ENCODE measurements at places on chromosomes 1 and 21.

DNA sequence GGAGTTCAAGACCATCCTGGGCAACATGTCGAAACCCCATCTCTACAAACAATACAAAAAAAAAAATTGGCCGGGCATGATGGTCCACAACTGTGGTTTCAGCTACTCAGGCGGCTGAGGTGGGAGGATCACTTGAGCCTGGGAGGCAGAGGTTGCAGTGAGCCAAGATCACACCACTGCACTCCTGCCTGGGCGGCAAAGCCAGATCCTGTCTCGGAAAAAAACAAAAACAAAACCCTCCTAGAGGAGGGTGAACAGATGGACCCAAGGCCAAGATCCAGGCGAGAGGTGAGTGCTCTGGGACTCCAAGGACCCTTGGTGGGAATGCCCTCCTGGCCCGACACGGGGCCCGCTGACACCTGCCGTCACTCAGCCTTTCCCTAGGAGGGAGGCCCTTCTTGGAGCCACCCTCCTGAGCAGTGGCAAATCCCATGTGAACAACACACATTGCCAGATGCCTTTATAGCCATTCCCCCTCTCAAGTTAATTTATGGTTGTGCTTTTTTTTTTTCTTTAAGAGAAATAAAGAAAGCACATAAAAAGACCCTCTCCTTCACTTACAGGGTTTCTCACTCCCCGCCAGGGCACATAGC lies 380 bp downstream of the TFF2 start:
- H3K27me3 ChIP-seq, result no peaks in the 10 kb centered on the region
- H3K27ac ChIP-seq, result no peak overlapping the region
- H3K36me3 ChIP-seq, result no peaks in the 10 kb centered on the region
- peak; percentile 23 for DNase-seq

DNA sequence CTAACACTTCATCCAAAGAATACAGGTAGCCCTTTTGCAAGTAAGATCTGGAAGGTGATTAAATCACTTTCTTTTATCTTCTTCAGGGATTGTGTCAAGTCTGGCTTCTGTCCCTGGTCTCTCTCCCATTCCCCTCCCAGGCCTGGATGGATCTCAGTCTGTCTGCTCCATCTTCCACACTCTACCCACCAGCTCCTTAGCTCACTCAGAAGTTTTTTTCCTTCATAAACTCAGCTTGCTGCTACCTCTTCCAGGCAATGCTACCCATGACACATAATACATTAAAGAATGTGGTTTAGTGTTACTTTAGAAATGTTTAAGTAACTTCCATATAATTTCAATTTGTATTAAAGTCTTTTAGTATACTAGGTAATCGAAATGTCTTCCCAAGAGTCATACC lies 133.1 kb downstream of the AKT3 start:
- H3K36me3 ChIP-seq, result no peaks in the 10 kb centered on the region
- H3K4me1 ChIP-seq, result 0 out of 2 replicates have a peak, but pooled peaks cover 2% of the 10 kb centered on the region
- no peaks in the 10 kb centered on the region for H3K27me3 ChIP-seq
- H3K27ac ChIP-seq, result no peak overlapping the region

DNA sequence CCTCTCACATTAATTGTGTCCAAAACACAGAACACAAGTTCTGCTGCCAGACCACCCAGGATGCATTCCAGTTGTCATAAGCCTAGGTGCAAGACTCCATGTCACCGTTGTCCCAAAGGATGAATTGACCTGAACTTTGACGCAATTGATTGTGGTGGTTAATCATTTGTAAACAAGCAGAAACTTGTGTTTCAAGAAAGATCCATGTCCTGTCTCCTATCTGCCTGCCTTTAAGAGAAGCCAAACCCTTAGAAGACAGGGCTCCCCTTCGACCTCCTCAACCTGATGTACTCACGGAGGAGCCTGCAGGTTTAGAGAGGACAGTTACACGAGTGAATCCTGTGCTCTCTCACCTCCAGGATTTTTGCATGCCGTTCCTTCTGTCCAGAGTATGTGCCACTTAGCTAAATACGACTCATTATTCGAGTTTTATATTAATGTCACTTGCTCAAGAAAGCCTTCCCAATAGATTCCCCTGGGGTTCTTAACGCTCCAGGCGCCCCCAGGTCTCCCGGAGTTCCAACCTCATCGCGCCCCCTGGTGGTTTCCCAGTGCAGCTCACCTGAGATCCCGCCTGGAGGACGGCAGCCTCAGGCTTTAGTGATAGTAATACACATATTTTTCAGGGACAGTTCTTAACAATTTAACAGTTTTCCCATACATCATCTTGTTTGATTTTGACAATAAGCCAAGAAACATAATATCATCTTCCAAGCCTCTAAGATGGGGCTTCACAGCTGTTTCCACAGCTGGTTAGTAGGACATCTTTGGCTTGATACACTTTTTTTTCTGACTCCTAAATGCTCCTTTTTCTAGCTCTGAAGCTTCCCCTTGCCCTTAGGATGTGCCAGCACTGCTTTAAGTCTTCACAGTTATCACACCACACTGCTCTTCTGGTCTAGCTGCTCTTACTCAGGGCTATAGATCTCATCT lies 2.4 kb upstream of the C8B start:
- H3K4me3 ChIP-seq, result no peak overlapping the region
- no peak overlapping the region for H3K27ac ChIP-seq
- no peaks in the 10 kb centered on the region for H3K4me1 ChIP-seq
- DNase-seq, result peak; percentile 93
- H3K36me3 ChIP-seq, result no peaks in the 10 kb centered on the region

DNA sequence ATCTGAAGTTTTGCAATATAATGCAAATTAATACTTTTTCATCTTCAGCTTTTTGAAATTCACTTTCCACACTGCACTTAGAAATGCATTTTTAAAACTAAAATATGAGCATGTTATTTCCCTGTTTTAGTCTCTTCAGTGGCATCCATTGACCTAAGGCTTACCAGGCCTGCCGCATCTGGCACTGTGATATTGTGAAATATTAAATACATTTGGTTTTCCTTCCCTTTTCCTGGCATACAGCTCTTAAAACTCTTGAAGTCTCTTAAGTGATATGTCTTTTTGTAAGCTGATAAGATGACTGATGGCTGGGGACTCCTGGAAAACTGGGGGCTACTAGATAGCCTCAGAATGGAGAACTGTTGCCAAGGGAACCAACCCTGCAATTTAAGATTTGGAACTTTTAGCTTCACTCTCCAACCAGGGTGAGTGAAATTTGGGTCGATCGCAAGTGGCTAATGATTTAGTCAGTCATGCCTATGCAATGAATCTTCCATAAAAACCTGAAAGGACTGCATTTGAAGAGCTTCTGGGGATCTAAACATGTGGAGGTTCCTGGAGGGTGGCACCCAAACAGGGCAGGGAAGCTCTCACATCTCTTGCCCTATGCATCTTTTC lies 75.5 kb upstream of the PDC start:
- H3K36me3 ChIP-seq, result no peaks in the 10 kb centered on the region
- no peaks in the 10 kb centered on the region for H3K4me1 ChIP-seq
- no peak overlapping the region for H3K4me3 ChIP-seq
- DNase-seq, result no peak
- no peaks in the 10 kb centered on the region for H3K27me3 ChIP-seq
- no peak overlapping the region for H3K27ac ChIP-seq

GRCh38 chr1:16167331-16168143 lies 11.7 kb upstream of the EPHA2 start:
- H3K36me3 ChIP-seq, result no peaks in the 10 kb centered on the region
- peak; percentile 91 for DNase-seq
- peak overlapping the region; percentile 43 for H3K27ac ChIP-seq
- peaks cover 5% of the 10 kb centered on the region for H3K4me1 ChIP-seq
- H3K27me3 ChIP-seq, result no peaks in the 10 kb centered on the region
- peak overlapping the region; percentile 68 for H3K4me3 ChIP-seq

DNA sequence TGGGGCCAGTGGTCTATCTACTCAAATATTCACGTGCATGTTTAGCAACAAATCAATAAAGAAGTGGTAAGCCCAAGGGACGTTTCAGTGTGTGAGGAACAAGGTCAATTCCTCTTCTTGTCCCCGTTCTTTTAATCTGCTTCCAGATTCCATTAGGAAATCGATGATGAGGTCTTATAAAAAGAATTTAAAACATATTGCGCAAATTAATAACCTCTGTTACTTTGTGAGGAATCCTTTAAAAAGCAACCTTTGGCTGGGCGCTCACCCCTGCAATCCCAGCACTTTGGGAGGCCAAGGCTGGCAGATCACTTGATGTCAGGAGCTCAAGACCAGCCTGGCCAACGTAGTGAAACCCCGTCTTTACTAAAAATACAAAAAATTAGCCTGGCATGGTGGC lies 113.0 kb upstream of the TMPRSS2 start:
- no peaks in the 10 kb centered on the region for H3K4me1 ChIP-seq
- no peaks in the 10 kb centered on the region for H3K36me3 ChIP-seq
- H3K27ac ChIP-seq, result no peak overlapping the region
- DNase-seq, result no peak
- H3K4me3 ChIP-seq, result no peak overlapping the region

- no peaks in the 10 kb centered on the region for H3K27me3 ChIP-seq
- no peak overlapping the region for H3K27ac ChIP-seq
- no peak for DNase-seq
- no peaks in the 10 kb centered on the region for H3K4me1 ChIP-seq
- no peaks in the 10 kb centered on the region for H3K36me3 ChIP-seq
Measured at GRCh38 chr1:180366371-180367068, 135.9 kb downstream of the ACBD6 start.

GRCh38 chr1:220386494-220387195 lies 114.4 kb upstream of the RAB3GAP2 start:
- DNase-seq, result no peak
- no peaks in the 10 kb centered on the region for H3K27me3 ChIP-seq
- H3K36me3 ChIP-seq, result no peaks in the 10 kb centered on the region

- no peaks in the 10 kb centered on the region for H3K27me3 ChIP-seq
- H3K4me1 ChIP-seq, result no peaks in the 10 kb centered on the region
- no peak overlapping the region for H3K4me3 ChIP-seq
- no peak for DNase-seq
- peaks cover 12% of the 10 kb centered on the region for H3K36me3 ChIP-seq
- no peak overlapping the region for H3K27ac ChIP-seq
Measured at GRCh38 chr1:11746092-11746491, 10.2 kb downstream of the AGTRAP start.

DNA sequence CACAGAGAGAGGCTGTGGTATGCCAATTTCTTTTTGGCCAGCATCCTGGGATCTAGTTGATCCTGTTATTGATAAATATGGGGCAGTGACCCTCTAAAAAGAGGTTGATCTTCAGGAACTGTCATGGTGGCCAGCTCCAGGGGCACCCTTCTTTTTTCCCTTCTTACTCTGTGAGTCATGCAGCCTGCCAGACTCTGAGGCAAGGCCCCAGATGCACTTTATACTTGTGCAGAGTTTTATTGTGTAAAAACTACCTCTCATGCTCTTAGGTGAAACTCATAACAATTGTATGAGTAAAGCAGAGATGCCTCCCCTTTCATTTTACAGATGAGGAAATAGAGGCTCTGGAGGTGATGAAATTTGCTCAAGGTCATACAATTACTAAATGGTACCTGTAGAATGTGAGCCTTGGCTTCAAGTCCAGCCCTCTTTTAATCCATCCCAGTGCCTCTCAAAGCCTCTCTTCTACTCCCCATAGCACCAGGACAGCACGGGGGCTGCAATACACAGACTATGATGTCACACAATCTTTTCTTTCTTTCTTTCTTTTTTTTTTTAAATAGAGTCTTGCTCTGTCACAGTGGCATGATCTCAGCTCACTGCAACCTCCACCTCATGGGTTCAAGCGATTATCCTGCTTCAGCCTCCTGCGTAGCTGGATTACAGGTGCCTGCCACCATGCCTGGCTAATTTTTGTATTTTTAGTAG lies 387.8 kb downstream of the KCNH1 start:
- no peaks in the 10 kb centered on the region for H3K4me1 ChIP-seq
- no peaks in the 10 kb centered on the region for H3K27me3 ChIP-seq
- no peaks in the 10 kb centered on the region for H3K36me3 ChIP-seq
- H3K27ac ChIP-seq, result no peak overlapping the region
- no peak overlapping the region for H3K4me3 ChIP-seq

DNA sequence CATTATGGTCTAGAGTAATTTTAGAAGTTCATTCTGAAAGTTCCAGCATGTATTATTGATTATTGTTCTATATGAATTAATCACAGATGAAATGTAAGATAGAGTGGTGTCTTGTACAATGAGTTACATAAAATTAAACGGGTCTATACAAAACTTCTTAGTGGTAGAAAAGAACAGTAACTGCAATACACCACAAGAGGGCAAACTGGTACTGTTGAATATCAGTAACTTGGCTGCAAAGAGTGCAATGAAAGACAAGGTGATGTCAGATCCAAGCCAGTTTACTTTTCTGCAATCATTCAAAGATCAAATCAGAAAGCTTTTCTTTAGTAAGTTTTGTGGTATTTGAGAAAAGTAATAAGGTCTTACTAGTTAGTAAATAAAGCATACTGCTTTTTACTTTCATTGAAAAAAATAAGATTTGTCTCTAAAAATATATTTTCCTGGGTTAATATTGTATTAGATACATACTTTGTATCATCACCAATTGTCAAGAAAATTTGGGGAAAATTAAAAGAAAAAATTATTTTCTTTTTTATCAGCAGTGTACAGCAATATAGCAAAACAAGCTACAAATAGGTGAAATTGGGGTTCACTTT lies 66.4 kb upstream of the BTG3 start:
- DNase-seq, result no peak
- no peak overlapping the region for H3K4me3 ChIP-seq
- no peaks in the 10 kb centered on the region for H3K4me1 ChIP-seq

GRCh38 chr1:51575406-51576084 lies 41.3 kb upstream of the OSBPL9 start:
- DNase-seq, result no peak
- no peak overlapping the region for H3K27ac ChIP-seq
- no peak overlapping the region for H3K4me3 ChIP-seq
- H3K36me3 ChIP-seq, result no peaks in the 10 kb centered on the region
- no peaks in the 10 kb centered on the region for H3K27me3 ChIP-seq

DNA sequence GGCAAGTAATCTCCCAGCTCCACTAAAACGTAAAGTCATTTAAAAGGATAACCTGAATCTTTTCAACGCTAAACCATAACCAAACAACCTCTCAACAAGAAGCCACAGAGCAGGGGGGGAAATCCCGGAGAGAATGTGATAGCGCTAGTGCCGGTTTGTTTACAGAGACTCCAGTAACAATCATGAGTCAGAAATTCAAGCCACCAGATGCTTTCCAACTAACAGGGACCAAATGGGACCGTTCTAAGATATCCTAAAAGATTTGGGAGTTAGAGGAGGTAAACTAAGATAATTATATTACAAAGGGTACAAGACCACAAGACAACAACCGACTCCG lies 825 bp downstream of the DCAF8 start:
- no peak for DNase-seq
- no peaks in the 10 kb centered on the region for H3K36me3 ChIP-seq
- H3K27me3 ChIP-seq, result no peaks in the 10 kb centered on the region
- H3K4me1 ChIP-seq, result peaks cover 2% of the 10 kb centered on the region
- peak overlapping the region; percentile 91 for H3K4me3 ChIP-seq
- peak overlapping the region; percentile 97 for H3K27ac ChIP-seq

GRCh38 chr1:206723805-206724472 lies 39.2 kb downstream of the MAPKAPK2 start:
- DNase-seq, result no peak
- H3K4me3 ChIP-seq, result no peak overlapping the region
- H3K36me3 ChIP-seq, result no peaks in the 10 kb centered on the region
- H3K4me1 ChIP-seq, result peaks cover 6% of the 10 kb centered on the region

- H3K4me3 ChIP-seq, result peak overlapping the region; percentile 51
- no peak overlapping the region for H3K27ac ChIP-seq
- no peak for DNase-seq
Measured at GRCh38 chr1:165352442-165353293, 3.8 kb downstream of the LMX1A start.

GRCh38 chr1:147545133-147545532 lies 3.8 kb downstream of the BCL9 start:
- H3K4me3 ChIP-seq, result no peak overlapping the region
- no peak overlapping the region for H3K27ac ChIP-seq
- DNase-seq, result peak; percentile 52
- no peaks in the 10 kb centered on the region for H3K27me3 ChIP-seq
- peaks cover 11% of the 10 kb centered on the region for H3K4me1 ChIP-seq
